ENCODE measurements at places on chromosomes 3 and 15.

DNA sequence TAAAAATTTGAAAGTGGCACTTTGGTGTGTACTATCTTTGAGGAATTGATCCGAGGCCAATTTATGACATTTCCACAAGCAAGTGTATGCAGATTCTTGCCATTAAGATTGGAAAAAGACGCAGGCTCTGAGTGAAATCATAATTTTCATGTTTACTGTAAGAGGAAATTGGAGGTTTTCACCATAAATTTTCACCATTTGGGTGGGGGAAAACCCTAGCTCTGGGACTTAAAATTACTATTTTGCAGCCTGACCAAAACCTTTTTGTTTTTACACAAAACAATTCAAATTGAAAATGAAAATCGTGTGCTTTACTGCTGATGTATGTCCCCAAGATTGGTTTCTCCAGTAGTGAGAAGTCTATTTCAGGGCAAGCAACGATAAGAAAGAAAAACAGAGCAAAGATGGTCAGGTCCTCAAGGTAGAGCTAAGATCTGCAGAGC, 282.6 kb downstream of the FOXP1 start:
- DNase-seq: no peak

DNA sequence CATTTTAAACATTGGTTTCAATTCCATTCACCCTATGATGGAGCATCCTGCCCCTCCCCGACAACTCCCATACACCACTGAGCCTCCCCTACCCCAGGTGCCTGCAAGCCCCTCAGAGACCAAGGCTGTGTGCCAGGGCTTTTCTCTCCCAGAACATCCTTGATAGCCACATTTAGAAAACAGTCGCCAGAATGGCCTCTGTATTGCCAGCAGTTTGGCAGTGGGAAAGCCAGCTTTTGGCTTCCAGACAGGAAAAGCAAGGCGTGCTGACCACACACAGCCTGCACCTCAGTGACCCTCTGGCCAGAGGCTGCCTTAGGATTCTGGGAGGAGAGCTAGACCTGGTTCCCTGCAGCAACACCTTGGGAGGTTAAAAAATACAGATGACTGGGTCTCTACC, 18.2 kb upstream of the HRH1 start:
- DNase-seq: no peak

GRCh38 chr15:93018574-93018973, 70.4 kb downstream of the RGMA start:
- DNase-seq: no peak

GRCh38 chr3:38343797-38344594, 2.6 kb upstream of the XYLB start:
- DNase-seq: no peak

DNA sequence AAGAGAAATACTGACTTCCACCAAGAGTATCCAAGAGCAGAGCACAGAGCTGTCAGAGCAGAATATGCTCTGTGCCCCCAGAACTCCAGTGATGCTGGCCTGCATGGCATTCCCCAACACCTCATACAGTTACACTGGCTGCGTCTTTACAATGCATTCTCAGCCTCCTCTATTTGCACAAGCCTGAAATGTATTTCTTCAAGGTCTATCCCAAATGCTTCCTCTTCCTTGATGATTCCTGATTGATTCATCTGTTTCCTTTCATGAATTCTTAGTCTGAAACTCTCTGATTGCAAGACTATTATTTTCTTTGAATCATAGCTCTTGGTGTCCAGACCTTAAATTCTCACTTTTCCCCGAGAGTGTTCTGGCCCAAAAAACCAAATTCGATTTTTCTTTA, 664.7 kb downstream of the MECOM start:
- DNase-seq: no peak

DNA sequence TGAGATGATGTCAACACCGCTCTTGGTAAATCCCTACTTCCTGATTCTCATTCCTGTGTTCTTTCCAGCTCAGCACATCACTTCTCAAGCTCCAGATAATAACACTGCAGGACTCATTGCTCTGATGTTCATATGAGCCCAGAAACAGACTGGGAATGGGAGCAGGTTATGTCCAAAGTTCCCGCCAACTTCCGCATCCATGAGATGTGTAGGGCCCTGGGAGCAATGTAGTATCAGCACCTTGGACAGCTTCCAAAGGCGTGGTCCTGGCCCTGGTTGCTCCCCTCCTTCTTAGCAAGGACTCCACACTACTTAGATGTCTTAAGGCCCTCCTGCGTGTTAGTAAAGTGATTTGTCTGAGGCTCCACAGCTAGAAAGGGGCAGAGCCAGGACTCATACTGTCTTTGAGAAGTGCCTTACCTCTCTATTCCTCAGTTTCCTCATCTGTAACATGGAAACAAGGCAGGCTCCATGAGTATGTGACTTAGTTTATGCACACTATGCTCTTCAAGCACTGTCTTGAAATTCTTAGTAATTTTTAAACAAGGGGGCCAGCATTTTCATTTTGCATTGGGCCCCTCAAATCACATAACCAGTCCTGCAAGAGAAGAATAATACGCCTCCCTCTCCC, 27.9 kb upstream of the SLC6A1 start:
- DNase-seq: no peak

- no peak for DNase-seq
Observed at GRCh38 chr3:39978308-39978707, 168.9 kb downstream of the MYRIP start.

GRCh38 chr3:11591391-11592282, 52.1 kb downstream of the VGLL4 start:
- no peak for DNase-seq

- no peak for DNase-seq
Observed at GRCh38 chr15:78178064-78178463, 28.9 kb downstream of the IDH3A start.

- no peak for DNase-seq
Observed at GRCh38 chr15:42939841-42940240, 19.3 kb upstream of the TTBK2 start.

- no peak for DNase-seq
Observed at GRCh38 chr3:17882981-17883380, 140.6 kb upstream of the TBC1D5 start.

- DNase-seq: no peak
Observed at GRCh38 chr3:57026944-57027343, 33.5 kb upstream of the SPATA12 start.

DNA sequence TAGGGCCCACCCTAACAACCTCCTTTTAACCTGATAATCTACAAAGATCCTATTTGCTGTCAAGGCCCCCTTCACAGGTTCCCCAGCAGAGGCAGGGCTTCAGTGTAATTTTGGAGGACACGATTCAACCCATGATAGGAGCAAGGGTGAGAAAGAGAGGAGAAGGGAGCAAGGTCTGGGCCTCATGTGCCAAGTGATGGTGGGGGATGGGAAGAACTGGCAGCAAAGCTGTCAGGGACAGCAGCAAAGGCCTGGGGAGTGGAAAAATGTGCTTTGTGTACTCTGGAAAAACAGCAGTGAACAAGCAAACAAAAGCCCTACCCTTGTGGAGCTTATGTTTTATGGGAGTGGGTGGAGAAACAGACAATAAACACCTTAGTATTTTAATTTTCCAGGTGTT, 2.7 kb upstream of the GALNT15 start:
- no peak for DNase-seq

DNA sequence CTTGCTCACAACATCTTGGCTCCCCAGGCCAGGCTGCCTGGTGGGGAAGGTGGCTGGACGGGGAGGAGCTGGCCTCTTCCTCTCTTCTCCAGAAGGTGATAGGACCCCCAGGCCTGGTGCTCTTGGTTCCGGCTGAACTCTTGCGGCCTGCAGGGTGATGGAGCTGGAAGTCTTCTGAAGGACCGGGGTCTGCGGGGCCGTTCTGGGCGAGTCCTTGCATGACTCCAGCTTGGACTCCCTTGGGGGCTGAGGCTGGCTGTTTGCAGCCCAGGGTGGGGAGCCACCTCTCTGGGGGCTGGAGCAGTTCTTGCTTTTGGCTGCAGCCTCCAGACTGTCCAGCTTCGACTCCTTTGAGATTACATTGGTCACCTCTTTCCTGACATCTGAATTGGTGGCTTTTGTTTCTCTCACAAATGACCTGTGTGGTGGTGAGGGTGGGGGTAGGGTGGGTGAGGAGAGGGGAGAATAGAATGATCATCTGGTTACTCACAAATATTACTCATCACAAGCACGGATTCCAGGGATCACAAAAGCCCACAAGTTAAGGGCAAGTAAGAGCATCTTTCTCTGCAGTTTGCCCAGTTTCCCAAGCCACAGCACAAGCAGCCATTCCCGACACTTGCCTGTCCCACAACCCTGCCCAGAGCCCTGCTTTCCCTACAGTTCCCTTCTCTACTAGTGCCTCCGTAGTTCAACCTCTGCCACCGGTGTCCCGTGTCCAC, 149.1 kb upstream of the HACD2 start:
- DNase-seq: no peak

GRCh38 chr3:112738366-112738765, 97.4 kb upstream of the CCDC80 start:
- DNase-seq: no peak

DNA sequence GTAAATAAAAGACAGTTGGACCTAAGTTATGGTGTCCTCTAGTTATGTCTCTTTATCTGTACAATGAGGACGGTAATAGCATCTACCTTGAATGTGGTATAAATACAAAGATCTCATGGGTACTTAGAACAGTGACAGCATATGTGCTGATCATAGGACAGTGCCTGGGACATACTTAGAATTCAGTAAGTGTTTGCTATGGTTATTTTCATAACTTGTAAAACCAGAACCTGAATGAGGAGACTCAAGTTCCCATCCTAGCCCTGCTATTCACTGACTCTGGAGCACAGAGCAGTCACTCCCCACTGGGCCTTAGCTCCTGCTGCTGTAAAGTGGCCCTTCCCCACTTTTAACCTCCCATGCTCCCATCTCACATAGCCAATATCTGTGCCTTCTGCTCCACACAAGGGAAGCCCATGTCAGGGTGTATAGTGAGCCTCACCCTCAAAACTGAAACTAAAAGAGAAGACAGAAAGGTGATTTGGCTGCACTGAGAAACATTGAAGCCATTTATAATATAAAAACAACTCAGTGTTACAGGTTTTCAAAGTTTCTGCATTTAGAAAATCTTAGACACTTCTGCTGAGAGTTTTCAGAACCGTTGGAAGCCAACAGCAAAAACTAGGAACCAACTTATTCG, 225.4 kb upstream of the UBE2E2 start:
- no peak for DNase-seq

GRCh38 chr15:87753539-87753938, 503.0 kb downstream of the NTRK3 start:
- no peak for DNase-seq

DNA sequence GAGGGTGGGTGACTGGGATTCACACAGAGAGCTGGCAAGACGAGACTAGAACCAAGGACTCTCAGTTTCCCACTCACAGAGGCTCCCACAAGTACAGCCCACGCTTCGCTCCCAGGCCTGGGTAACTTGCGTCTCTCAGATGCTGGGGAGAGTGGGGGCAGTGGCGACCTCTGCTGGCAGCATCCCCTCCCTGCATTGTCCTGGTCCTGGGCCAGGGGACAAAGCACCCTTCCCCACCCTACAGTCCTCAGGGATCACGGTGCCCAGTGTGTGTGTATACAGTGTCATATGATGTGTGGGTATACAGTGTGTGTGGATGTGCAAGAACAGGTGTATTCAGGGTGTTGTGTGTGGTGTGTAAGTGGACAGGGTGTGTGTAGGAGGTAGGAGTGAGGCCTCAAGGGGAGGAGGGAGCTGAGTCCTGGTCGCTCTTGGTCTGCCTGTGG, 12.8 kb downstream of the VILL start:
- peak; percentile 40 for DNase-seq

DNA sequence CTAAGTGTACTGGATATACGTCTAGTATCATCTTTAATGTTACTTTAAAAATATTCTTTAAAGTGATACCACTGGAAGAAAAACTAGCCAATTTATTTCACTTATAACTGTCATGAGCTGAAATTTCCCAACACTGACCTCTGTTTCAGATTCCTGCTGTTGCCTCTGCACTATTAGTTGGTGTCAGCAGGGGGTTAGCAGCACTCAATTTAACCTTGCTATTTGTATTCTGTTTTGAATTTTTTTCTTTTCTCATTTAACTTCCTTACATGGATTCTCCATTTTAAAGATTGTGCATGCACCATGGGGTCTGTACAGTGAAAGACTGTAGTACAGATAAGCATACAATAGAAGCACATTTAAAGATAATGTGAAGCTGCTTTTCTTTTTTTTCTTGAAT, 169.2 kb downstream of the UBE2E2 start:
- no peak for DNase-seq

DNA sequence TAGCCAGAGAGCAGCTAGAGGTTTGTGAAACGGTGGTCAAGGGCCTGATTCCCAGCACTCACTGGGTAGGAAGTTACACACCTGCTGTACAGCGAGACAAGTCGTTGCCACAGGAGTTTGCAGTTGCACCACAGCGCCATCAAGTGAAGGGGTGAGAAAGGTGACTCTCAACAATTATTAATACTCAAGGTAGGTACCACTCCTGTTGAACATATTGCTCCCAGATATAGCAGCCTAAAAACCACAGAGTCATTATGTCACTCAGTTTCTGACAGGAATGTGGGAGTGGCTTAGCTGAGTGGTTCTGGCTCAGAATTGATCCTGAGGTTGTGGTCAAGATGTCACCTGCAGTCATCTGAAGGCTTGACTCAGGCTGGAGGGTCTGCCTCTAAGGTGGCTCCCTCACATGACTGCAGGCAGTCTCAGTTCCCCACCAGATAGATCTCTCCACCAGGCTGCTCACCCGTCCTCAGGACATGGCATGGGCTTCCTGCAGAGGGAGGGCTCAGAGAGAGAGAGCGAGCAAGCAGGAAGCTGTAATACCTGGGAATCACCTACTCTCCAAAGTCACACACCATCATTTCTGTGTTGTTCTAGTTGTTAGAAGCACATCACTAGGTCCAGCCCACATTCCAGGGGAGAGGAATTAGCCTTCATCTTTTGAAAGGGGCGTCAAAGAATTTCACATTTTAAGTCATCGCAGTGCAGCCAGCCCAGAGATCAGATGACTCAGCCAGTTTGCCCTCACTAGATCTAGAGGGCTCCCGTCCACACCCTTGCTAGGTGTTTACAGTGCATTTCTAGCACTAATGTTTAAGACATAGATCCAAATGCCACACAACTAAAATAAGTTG, 17.0 kb upstream of the ANO10 start:
- DNase-seq: peak; percentile 40

- DNase-seq: no peak
Observed at GRCh38 chr3:185040425-185040824, 112.4 kb downstream of the C3orf70 start.

GRCh38 chr15:85625856-85626255, 168.9 kb downstream of the KLHL25 start:
- no peak for DNase-seq

DNA sequence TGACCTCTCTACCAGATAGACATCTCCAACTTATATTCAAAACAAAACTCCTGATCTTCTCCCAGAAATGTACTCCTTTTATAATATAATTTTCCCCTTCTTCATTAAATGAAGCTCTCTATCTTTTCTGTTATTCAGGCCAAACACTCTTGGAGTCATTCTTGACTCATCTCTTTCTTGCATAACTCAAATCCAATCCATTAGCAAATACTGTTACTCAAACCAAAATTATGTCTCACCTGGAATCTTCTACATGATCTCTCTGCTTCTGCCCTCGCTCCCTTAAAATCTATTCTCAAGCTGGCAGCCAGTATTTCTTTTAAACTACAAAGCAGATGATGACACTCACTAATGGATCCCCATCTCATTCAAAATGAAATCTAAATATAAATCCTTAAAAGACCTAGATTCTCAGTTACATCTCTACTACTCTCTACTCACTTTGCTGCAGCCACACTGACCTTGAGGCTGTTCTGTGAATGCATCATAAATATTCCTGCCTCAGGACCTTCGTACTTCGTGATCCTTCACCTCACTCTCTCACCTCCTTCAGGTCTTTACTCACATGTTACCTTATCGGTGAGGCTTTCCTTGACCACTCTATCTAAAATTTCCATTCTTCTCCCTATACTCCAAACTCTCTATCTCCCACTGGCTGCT, 160.9 kb downstream of the TBC1D5 start:
- no peak for DNase-seq

GRCh38 chr3:30768703-30769550, 125.5 kb downstream of the GADL1 start:
- DNase-seq: peak; percentile 55
